Placental epithelial cell (primary cell): ENCODE measurements at places on chromosomes 7 and 10. TPM values are rescaled to one million over a fixed set of nuclear protein-coding genes. Genes with fewer than 3 reads are reported as not detected.

Gene INSYN2A
- total RNA-seq: under 0.01 TPM in 1 of 2 replicates, not detected in the other

Gene ANKRD61
- total RNA-seq: not detected in 2 replicates

Gene ADAMTS14
- total RNA-seq: under 0.01 TPM in 1 of 2 replicates, not detected in the other

Gene CLRN3
- total RNA-seq: not detected in 2 replicates

Gene PRSS2
- not detected in 2 replicates for total RNA-seq

Gene ARL3
- total RNA-seq: 4.7 and 5.6 TPM in 2 replicates

Gene TMEM184A
- 2.4 and 5.1 TPM in 2 replicates for total RNA-seq

Gene GPNMB
- total RNA-seq: 2.0 and 4.9 TPM in 2 replicates

Gene EBF3
- total RNA-seq: 3.0 and 5.1 TPM in 2 replicates

Gene CNPY1
- not detected in 2 replicates for total RNA-seq

Gene FAM25A
- not detected in 2 replicates for total RNA-seq

Gene TUBAL3
- total RNA-seq: not detected in 2 replicates

Gene NRF1
- 11.8 and 13.7 TPM in 2 replicates for total RNA-seq

Gene CHAT
- total RNA-seq: 1.1 and 2.0 TPM in 2 replicates

Gene MMP21
- total RNA-seq: 0.11 TPM in 1 of 2 replicates, not detected in the other

Gene HILPDA
- total RNA-seq: 21.3 and 24.3 TPM in 2 replicates

Gene PTPRN2
- total RNA-seq: under 0.01 and 0.11 TPM in 2 replicates

Gene CUZD1
- total RNA-seq: 0.39 and 0.98 TPM in 2 replicates

Gene AKR1C4
- total RNA-seq: not detected in 2 replicates

Gene NUDT5
- total RNA-seq: 45.5 and 54.3 TPM in 2 replicates

Gene NKX2-3
- not detected in 2 replicates for total RNA-seq

Gene NODAL
- 0.43 TPM in 1 of 2 replicates, not detected in the other for total RNA-seq

Gene CALN1
- not detected in 2 replicates for total RNA-seq

Gene NUDCD3
- total RNA-seq: 51.1 and 59.3 TPM in 2 replicates

Gene SLC39A12
- not detected in 2 replicates for total RNA-seq

Gene MIOS
- total RNA-seq: 29.1 and 39.4 TPM in 2 replicates

Gene TSPAN12
- 5.2 and 6.3 TPM in 2 replicates for total RNA-seq

Gene AMPH
- under 0.01 TPM in 1 of 2 replicates, not detected in the other for total RNA-seq

Gene ATP6V0A4
- total RNA-seq: under 0.01 and 4.1 TPM in 2 replicates

Gene OR2A12
- not detected in 2 replicates for total RNA-seq

Gene GPC2
- total RNA-seq: 2.7 and 3.1 TPM in 2 replicates
